ENCODE measurements at places on chromosomes 11 and 22. TPM values are rescaled to one million over a fixed set of nuclear protein-coding genes. Genes with fewer than 3 reads are reported as not detected.
A peak's percentile ranks its signal among the peaks of the same experiment; 100 is the strongest.

Gene MYEOV
- total RNA-seq, result not detected

Gene KDELR3
- total RNA-seq, result 3.7 TPM

Gene SLC35F2
- 28.0 TPM for total RNA-seq

Gene GCAT
- 24.2 TPM for total RNA-seq

Gene MMP8
- total RNA-seq, result not detected

Gene SHANK2
- not detected for total RNA-seq

DNA sequence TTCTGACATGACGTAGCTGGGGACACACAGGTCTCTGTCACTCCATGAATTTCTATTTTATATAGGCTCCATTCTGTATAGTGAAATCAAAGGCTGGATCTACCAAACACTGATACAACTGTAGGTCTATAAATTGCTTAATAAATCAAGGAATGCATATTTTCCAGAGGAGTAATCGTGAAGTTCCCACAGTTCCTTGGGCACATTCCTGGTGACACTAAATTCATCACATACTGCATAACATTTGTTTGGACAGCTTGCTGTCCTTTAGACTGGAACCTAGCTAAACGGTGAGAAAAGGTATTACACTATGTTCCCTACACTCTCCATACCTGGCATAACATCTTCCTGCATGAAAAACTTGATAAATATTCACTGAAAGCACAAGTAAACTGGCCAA, 41.6 kb upstream of the UCP3 start:
- H3K36me3 ChIP-seq, result peaks cover 16% of the 10 kb centered on the region
- H3K27me3 ChIP-seq, result no peaks in the 10 kb centered on the region

DNA sequence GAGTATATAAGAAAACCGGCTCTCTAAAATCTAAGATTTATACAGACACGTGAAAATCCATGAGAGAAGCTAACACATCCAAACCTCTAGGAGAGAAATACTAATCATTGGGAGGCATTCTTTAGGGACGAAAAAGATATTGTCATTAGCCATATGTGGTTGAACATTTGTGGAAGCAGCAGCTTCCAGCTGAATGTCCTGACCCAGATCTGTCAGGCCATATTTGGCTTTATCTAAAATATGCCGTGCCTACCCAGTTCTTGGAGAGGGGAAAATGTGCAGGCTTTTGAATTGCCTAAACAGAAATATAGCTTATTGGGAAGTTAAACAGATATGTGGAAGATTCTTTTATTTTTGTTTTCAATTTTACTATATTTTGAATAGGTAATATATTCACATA, 6.4 kb downstream of the CCDC89 start:
- H3K4me1 ChIP-seq, result peaks cover 17% of the 10 kb centered on the region
- no peak overlapping the region for H3K27ac ChIP-seq
- no peak for DNase-seq
- peaks cover 7% of the 10 kb centered on the region for H3K36me3 ChIP-seq
- H3K4me3 ChIP-seq, result no peak overlapping the region

DNA sequence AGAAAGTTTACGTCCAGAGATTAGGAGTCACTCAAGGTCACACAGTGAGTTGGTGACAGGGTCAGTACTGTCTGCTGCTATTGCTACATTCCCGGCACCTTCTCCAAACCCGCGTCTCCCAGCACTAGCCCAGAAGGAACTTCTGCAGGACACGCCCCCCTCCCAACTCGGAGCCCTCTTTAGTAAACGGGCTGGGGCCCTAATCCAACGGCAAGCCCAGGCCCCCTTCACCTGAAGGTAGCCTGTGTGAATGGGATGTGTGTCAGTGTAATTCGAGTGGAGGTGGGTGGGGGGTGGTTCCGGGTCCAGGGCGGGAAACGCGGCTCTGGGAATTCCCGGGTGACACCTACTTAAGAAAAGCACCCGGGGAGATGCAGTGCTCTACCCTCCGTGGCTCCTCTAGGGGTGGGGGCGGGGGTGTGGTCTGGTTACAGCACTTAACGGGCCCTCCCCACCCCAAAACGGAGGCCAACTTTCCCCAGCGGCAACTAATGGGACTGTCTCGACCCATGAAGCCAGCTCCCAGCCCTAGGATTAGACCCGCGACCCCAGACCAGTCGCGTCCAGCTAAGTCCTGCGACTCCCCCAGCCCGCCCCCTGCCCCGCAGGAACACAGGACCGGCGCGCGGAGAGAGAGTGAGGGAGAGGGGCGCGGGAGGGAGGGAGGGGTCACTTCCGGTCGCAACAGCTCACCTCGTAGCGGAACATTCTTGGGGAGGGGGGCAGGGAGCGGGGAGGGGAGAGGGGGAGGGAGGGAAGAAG, 468 bp downstream of the PATL1 start:
- peak overlapping the region; percentile 91 for H3K27ac ChIP-seq
- peaks cover 42% of the 10 kb centered on the region for H3K36me3 ChIP-seq
- H3K27me3 ChIP-seq, result no peaks in the 10 kb centered on the region
- H3K4me1 ChIP-seq, result peaks cover 41% of the 10 kb centered on the region
- peak overlapping the region; percentile 88 for H3K4me3 ChIP-seq

- H3K27me3 ChIP-seq, result peaks cover 30% of the 10 kb centered on the region
- no peak for DNase-seq
- H3K4me1 ChIP-seq, result peaks cover 4% of the 10 kb centered on the region
- no peak overlapping the region for H3K4me3 ChIP-seq
Measured at GRCh38 chr22:39230261-39231196, 14.3 kb downstream of the PDGFB start.

- peaks cover 5% of the 10 kb centered on the region for H3K4me1 ChIP-seq
- H3K4me3 ChIP-seq, result no peak overlapping the region
Measured at GRCh38 chr11:59216641-59217564, 4.2 kb upstream of the MPEG1 start.

DNA sequence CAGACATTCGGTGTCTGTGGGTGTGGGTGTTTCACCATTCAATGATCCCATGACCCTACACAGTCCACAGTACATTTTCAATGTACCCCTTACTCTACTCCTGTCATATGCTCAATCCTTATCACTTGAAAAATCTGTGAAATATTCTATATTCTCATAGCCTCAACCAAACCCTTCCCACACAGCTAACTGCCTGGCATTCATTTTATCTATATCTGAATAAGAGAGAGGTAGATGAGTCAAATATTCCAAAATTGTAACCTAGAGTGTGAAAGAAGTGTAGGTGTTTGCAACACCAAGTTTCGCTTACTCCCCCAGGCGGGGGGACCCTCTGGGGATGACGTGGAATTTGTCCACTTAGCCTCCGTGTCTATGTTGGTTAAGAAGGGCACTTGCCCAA, 354.8 kb downstream of the ETS1 start:
- H3K27ac ChIP-seq, result peak overlapping the region; percentile 81
- peaks cover 15% of the 10 kb centered on the region for H3K36me3 ChIP-seq
- no peak overlapping the region for H3K4me3 ChIP-seq
- H3K4me1 ChIP-seq, result peaks cover 58% of the 10 kb centered on the region

DNA sequence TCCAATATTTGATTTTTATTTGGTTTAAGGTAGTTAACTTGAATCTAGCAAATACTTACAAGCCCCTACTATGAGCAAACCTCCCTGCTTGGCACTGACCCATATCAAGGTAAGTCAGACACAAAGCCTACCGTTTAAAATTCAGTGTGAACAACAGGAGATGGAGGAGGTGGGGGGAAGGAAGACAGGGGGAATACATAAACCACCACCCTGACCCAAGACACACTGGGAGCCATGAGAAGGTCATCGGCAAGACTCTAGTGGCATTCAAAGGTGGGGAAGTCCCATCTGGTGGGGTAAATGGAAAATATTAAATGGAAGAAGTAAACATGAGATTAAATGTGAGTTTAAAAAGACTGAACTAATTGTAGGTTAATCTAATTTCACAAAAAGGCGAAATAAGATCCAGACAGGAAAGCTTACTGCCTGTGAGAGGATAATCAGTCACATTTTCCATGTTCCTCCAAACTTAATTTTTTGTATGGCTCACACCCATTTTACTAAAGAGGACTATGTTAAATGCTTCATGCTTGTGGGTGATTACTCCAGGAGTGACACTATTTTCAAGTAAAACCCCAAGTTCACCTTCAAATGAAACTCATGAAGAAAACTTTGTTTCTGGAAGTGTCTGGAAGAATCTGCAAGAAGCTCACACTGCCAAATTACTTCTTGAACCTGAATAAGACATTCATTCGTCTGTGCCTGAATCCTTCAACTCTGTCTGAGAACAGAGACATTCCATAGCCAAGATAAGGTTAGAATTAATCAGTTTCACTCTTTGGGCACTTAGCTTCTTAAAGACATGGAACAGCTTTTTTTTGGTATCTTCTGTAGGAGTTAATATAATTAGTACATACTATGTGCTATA, 51.7 kb downstream of the PITPNB start:
- H3K27ac ChIP-seq, result peak overlapping the region; percentile 87
- H3K27me3 ChIP-seq, result no peaks in the 10 kb centered on the region
- H3K4me1 ChIP-seq, result peaks cover 55% of the 10 kb centered on the region
- H3K36me3 ChIP-seq, result peaks cover 59% of the 10 kb centered on the region

- DNase-seq, result peak; percentile 55
- peaks cover 28% of the 10 kb centered on the region for H3K27me3 ChIP-seq
- no peaks in the 10 kb centered on the region for H3K4me1 ChIP-seq
- no peak overlapping the region for H3K4me3 ChIP-seq
- no peaks in the 10 kb centered on the region for H3K36me3 ChIP-seq
- H3K27ac ChIP-seq, result no peak overlapping the region
Measured at GRCh38 chr22:22877523-22878210, 9.9 kb upstream of the IGLL5 start.

DNA sequence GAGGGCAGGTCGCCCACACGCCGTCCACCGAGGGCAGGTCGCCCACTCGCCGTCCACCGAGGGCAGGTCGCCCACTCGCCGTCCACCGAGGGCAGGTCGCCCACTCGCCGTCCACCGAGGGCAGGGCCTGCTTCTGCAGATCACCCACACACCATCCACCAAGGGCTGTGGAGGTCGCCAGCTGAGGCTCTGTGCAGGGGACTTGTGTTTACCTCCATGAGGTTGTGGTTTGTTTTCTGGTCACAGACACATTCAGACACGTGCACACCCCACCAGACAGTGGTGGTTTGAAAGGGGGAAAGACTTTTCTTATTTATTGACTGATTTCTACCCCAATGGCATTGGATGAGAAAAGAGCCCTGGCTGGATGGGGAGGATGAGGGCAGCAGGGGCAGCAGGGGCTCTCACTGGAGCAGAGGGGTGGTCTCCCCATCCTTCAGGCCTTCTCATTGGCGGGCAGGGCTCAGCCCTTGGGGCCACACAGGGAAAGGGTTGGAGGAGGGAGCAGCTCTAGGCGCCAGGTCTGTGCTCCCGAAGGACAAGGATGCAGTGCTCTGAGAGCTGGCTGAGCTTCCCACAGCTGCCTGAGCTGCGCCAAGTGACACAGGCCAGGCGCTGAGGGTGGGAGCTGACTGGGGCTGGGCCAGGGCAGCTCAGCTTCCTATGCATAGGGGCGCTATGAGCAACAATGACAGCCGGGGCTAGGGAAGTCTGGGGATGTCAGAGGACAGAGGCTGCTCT, 252.6 kb upstream of the B3GAT1 start:
- no peaks in the 10 kb centered on the region for H3K4me1 ChIP-seq
- H3K27ac ChIP-seq, result no peak overlapping the region
- no peak for DNase-seq
- H3K27me3 ChIP-seq, result no peaks in the 10 kb centered on the region
- no peak overlapping the region for H3K4me3 ChIP-seq
